Fibroblast of skin of scalp (primary cell): ENCODE measurements at places on chromosomes 3 and 15.
A peak's percentile ranks its signal among the peaks of the same experiment; 100 is the strongest.

- DNase-seq: no peak
Measured at GRCh38 chr15:69730281-69731080, 277.9 kb downstream of the RPLP1 start.

- DNase-seq: no peak
Measured at GRCh38 chr15:58511599-58511987, 79.8 kb downstream of the LIPC start.

GRCh38 chr3:119413603-119414280 lies 49.7 kb downstream of the TMEM39A start:
- no peak for DNase-seq

GRCh38 chr3:183409219-183409618 lies 19.2 kb downstream of the MCF2L2 start:
- DNase-seq: no peak

GRCh38 chr3:120052677-120053076 lies 41.6 kb downstream of the GSK3B start:
- peak; percentile 9 for DNase-seq

DNA sequence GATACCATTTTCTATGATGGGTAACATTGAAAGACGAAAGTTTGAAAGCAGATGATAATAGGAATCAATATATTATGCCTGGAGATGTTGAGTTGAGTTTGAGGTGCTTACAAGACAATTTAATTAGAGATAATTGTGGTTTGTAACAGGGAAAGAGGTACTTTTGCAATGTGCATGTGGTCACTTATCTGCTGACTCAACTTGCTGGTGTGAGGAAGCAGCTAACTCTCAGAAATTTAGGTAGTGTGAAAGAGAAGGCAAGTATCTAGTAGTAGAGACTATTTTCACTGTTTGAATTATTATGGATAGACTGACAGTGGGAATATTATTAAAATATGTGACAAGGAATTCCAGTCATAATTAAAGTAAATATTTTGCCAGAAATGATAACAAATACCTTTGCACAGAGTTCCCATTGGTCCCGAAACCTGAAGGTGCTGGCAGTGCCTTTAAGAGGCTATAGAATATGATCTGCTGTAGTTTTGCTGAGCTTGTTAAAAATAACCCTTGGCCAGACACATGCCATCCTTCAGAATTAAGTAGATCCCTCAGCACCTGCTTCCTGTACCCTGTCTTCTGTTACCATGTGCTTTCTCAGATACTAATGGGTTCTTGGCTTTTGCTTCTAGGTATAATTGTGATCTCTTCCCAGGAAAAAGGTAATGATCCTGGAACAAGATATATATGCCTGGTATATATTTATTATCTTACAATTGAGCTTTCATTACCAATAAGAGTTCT lies 315.9 kb downstream of the BCHE start:
- DNase-seq: no peak

DNA sequence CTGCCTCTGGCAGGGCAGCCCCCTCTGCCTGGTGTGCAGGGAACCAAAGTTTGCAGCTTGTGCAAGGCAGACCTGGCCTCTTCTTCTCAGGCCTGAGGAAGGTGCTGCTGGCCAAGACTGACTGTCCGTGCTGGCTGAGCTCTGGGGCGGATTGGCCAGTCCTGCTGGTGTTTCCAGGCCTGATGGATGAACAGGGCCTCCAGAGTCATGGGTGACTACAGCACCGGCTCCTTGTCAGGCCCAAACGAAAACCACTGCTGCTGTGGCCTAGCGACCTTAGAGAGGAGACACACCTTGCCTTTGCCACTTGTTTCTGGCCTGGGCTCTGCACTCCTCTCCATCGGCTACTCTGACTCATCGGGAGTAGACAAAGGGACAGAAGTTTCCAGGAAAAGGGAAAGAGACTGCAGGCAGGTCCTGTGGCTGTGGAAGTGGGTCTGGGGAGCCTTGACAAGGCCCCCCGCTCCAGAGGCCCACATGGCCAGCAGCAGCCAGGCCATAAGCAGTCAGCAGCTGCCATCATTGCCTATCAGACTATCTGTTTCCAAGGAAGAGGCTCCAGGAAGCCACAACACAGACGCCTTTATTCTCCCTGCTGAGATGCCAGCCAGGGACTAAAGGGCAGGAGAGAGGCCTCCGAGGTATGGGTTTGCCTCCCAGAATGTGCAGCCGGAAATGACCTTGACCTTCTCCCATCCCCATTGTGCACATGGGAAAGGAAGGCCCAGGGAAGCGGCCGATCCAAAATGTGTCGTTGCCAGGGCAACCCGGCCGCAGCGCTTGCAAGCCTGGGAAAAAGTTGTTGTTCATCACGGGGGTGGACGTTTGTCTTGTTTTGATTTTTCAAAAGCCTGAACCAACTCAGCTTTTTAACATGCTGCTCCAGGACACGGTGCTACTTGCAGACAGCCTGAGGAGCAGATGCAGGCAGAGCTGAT lies 160.5 kb downstream of the CHSY1 start:
- peak; percentile 60 for DNase-seq

DNA sequence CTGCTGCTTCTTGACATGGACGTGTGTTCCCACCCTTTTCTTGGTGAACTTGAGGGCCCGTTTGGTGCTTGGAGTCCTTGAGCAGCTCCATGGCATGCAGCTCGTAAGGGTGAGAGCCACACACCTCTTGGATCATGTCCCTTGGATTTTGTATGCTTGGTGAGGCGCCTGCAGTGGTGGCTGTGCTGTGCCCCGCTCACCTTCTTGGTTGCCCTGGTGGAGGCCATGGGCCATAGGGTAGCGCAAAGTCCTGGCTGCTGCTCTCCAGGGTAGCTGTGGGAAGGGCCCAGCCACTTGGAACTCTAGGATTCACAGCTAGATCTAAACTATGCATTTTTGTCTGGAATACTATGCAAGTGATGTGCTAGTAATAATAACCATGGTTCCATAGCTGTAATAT lies 26.7 kb upstream of the DPPA4 start:
- no peak for DNase-seq

DNA sequence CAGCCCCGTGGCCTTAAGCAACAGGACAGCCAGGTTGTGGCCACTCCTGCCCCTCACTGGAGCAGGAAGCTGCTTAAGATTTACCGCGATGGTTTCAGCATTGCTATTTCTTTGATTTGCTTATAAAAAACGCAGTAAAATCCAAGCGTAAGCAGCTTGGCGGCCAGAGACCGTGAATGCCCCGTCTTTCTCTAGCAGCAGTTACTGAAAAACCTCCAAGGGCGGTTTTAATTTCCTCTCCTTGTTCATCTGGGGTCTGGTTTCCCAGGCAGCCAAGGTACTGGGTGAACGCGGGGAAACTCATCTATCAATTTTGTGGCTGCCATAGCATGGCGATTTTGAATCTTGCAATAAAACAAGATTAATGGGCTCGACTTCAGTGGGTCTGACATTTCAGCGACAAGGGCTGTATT lies 130.3 kb downstream of the MINAR1 start:
- DNase-seq: no peak

- no peak for DNase-seq
Measured at GRCh38 chr15:52649686-52650085, 29.5 kb downstream of the ATOSA start.

DNA sequence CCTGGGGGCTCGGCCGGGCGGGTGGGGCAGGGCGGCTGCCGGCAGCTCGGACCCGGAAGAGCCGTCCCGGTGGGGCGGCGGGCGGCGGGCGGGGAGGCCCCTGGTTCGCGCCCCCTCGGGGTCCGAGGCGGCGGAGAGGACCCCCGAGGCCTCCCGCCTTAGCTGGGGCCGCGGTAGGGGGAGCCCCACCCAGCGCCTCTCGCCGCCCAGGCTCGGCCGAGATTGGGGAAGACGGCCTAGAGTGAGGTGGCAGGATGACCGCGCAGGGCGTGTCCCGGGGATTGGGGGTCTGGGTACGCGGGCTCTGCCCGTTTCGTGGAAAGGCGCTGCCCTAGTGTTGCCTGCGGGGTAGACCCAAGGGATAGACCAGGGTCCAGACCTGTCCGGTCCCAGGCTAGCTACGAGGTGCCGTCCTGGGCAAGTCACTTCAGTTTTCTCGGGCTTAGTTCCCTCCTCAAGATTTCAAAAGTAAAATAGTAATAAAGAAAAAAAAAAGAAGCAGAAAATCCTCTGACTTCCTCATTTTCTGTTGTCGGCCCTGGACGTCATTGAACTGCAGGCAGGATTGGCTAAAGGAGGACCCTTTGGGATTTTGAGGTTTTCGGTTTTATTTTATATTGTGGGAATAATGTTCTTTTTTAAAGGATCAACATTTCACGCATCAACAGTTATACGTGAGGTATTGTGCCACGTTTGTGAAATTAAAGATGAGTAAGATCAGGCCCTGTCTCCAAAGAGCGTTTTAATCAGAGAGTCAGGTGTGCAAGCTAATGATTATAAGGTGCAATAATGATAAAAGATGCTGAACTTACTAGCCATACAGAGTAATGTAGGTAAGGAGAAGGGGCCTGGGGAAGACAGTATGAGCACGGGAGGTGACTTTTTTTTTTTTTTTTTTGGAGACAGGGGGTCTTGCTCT lies 679 bp downstream of the IQGAP1 start:
- peak; percentile 61 for DNase-seq

DNA sequence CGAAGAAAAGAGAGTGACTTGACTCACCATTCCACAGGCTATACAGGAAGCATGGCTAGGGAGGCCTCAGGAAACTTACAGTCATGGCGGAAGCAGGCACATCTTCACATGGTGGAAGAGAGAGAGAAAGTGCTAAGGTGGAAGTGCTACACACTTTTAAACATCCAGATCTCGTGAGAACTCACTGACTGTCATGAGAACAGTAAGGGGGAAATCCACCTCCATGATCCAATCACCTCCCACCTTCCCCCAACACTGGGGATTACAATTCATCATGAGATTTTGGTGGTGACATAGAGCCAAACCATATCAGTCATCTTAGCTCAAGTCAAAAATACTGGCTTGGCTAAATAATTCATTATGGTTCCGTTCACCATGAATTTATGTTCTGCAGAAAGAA lies 45.3 kb upstream of the NEDD4 start:
- no peak for DNase-seq

DNA sequence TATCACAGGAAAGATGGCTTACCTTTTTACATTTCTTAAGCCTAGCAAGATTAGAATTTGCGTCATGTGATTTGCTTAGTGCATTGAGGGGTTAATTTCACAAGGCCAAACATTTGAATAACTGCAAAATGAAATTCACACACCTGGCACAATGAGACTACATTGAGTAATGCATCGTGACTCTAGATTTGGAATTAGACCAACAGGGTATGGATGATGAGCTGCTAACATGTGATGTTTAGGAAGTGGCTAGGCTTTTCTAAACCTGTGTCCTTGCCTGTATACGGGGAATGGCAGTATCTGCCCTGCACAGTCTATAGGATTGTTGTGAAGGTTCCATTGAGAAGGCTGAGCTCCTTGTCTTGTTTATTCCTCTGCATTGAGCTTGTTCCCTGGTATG lies 160.1 kb downstream of the MFSD1 start:
- no peak for DNase-seq

- DNase-seq: peak; percentile 79
Measured at GRCh38 chr3:129611812-129612533, 5.5 kb upstream of the PLXND1 start.

GRCh38 chr3:3605226-3605625 lies 194.0 kb upstream of the LRRN1 start:
- DNase-seq: no peak

GRCh38 chr15:83283138-83283812 lies 1.2 kb downstream of the BNC1 start:
- DNase-seq: peak; percentile 69

DNA sequence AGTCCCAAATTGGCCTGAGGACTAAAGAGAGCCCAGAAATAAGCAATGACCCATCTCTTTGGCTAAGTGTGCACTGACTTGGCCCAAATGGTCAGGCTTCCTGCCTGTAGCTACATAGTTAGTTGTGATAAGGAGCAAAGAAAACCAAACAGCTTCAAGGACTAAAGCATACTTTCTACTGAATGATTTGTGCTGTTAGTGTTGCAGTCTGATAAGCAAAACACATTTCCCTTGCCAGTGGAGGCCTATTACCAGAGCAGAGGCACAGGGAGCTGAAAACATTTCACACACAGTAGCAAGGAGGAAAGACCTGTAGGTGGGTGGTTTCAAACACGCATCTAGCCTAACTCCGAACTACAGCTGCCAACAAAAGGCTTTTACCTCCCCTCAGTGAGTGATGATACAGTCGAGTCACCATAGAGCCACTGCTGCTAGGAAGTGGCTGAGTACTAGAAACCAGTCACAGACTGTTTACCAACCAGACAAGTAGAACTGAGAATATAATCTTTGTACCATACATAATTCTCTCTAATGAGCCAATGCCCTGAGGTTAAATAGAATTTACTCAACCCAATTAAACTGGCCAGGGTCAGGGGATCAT lies 222.3 kb upstream of the THBS1 start:
- peak; percentile 36 for DNase-seq

- no peak for DNase-seq
Measured at GRCh38 chr3:128605091-128606046, 45.2 kb downstream of the RPN1 start.

DNA sequence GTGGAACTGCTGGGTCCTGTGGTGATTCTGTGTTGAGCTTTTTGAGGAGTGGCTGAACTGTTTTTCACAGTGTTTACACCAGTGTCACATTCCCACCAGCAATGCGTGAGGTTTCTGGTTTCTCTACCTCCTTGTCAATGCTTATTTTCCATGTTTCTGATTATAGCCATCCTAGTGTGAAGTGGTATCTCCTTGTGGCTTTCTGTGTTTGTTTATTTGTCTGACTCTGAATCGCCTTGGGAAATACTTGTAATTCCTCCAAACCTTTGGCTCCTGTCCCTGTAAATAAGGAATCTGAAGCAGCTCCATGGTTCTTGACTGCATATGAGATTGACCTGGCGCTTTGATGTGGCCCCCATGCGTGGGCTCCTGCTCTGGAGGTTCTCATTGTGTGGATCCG lies 20.6 kb downstream of the FAN1 start:
- DNase-seq: peak; percentile 83

DNA sequence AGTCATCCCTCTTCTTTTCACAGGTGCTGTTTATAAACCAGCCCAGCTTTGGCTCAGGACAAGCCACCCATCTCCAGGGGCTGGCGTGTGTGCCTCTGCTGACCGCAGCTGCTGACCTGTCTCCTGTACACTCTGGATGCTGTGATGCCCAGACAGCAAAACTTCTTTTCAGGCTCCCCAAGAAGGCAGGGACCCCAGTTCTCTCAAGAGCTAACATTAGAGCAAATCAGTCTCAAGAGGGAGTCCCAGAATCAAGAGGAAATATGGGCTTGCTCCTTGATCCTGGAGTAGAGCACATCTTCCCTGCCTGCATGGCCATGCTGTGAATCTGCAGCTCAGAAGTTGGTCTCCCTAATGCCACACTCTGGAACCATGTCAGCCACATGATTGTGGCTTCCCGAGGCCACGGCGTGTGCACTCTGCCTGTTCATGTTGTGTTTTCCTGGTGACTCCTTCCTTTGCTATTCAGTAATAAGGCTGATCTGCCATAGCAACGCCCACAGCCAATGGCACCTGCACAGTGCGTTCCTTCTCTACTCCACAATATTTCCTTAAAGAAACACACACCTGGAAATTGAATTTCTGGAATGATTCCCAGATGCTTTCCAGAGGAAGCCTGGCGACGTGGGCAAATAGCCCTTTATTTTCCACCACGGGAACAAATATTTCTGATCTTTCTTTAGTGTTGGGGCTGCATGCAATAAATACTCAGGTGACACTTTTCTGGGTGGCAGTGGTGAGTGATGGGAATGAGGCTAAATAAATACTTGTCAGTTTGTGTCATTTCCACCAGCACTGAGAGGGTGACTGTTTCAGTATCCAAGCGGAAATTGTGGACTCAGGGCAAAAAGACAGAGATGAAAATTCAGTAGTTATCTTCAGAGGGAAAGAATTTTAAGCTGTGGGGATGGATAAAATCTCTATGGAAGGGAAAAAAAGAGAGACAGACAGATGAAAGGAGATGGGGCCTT lies 21.9 kb upstream of the THSD4 start:
- DNase-seq: peak; percentile 59
